ENCODE measurements at places on chromosomes 4 and X. TPM values are rescaled to one million over a fixed set of nuclear protein-coding genes. Genes with fewer than 3 reads are reported as not detected.

Gene NHS
- 0.24 TPM for total RNA-seq

Gene CYBB
- 6.7 TPM for total RNA-seq

Gene DAPP1
- total RNA-seq = 1.3 TPM

Gene S100P
- 1.2 TPM for total RNA-seq

Gene PRSS48
- not detected for total RNA-seq

Gene GYG2
- not detected for total RNA-seq

- DNase-seq = no peak
These were observed 7.6 kb downstream of the PDE6B start for GRCh38 chr4:632926-633325.

DNA sequence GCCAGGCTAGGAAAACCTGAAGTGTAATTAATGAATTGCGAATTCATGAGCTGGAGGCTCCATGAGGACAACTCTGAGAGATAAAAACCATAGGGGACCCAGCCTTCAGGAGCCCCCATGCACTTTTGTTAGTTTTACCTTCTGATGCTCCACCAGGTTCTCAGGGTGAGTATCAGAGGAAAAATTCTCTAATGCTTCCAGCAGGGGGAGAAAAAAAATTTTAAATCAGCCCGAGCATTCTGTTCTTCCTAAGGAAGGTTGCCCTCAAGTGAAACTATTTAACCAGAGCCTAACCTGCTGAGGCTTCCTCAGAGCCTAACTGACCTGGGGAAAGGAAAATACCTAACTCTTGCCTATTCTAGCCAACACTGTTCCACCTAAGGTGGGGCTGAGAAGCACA is 552.6 kb downstream of the PPARGC1A start:
- DNase-seq = no peak

- no peak for DNase-seq
These were observed 31.7 kb downstream of the ZFYVE28 start for GRCh38 chr4:2386717-2387116.

GRCh38 chr4:99379571-99379970 is 27.0 kb upstream of the ADH1C start:
- no peak for DNase-seq

DNA sequence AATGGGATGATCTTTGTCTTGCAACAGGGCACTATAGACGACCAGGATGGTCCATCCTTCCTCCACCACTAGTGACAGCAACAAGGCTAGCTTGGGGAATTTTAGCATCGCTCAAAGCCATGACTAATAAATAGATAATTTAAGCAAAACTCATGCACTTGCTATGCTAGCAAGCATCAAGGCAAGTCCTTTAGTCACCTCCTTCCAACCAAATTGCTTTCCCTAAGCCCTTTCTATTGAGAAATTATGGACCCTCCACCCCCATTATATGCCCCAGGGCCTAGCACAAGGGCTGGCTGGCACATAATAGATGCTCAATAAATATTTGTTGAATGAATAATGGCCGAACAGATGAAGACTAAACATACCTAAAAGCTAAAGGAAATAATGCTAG is 28.6 kb downstream of the SLC16A2 start:
- no peak for DNase-seq

DNA sequence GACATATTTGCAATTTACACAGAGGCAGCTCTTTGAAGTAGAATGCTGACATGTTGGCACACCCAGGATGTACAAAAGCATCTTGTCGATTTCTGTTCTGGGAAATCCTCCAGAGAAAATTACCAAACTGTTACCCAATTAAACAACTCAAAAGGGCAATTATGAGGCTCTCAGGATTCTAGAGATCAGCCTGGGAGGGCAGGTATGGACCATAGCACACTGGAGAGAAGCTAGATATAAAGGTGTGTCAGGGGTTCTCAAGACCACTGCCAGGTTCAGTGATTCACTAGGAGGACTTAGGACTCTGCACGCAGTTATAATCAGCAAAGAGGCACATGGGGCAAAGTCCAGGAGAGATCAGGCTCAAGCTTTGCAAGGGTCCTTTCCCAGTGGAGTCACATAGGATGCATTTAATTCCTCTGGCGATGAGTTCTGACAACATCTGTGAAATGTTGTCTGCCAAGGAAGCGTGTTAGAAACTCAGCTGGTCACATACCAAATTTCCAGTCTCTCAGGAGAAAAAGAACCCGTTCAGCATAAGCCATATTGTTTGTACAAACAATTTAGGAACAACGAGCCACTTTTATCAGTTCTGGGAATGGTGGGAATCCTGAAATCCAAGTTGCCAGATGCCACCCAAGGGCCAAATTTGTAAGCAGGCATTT is 100.8 kb downstream of the SYTL5 start:
- DNase-seq = no peak

DNA sequence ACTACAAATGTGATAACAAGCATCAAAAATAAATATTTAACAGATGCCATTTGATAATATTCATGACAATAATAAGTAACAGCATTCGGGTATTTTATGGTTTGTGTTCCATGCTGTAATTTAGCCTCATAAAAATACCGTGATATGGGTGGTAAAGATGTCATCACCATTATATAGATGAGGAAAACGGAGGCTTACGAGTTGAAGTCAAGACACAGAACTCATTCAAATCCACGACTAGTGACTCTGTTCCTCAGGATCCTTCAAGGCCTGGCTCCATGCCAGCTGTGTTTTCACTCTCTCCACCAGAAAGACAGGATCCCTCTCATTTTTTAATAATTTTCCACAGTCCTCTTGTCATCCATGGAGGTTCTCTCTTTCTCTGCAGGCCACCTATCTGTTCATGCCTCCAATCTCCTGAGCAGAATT is 94.5 kb downstream of the APBB2 start:
- DNase-seq = no peak

- no peak for DNase-seq
These were observed 34.0 kb upstream of the ENPP6 start for GRCh38 chr4:184251670-184251980.

GRCh38 chr4:24937176-24937916 is 24.5 kb upstream of the CCDC149 start:
- DNase-seq = no peak

- no peak for DNase-seq
These were observed 987.7 kb upstream of the GRIA3 start for GRCh38 chrX:122196343-122196742.

All from gastrocnemius medialis (tissue), 4 donors.